Bronchial smooth muscle cell (primary cell): ENCODE measurements at places on chromosomes 11 and 22. TPM values are rescaled to one million over a fixed set of nuclear protein-coding genes. Genes with fewer than 3 reads are reported as not detected.

MYO7A gene
- total RNA-seq: under 0.01 and 0.09 TPM in 2 replicates

OR51E2 gene
- under 0.01 TPM in 1 of 2 replicates, not detected in the other for total RNA-seq

C11orf21 gene
- under 0.01 TPM in 1 of 2 replicates, not detected in the other for total RNA-seq

ALDH3B1 gene
- 5.2 and 13.6 TPM in 2 replicates for total RNA-seq

SLC5A4 gene
- not detected in 2 replicates for total RNA-seq

RPS6KB2 gene
- 28.4 and 43.7 TPM in 2 replicates for total RNA-seq

TEX12 gene
- 0.16 TPM in 1 of 2 replicates, not detected in the other for total RNA-seq

PIWIL4 gene
- 2.5 and 5.1 TPM in 2 replicates for total RNA-seq

OR8D1 gene
- under 0.01 TPM in 1 of 2 replicates, not detected in the other for total RNA-seq

KDM2A gene
- total RNA-seq: 31.4 and 40.2 TPM in 2 replicates
